ENCODE measurements at places on chromosomes 12 and 14. TPM values are rescaled to one million over a fixed set of nuclear protein-coding genes. Genes with fewer than 3 reads are reported as not detected.

The SIX1 gene
- 0.58 TPM for total RNA-seq

The TBX3 gene
- 9.8 TPM for total RNA-seq

The ARF6 gene
- 51.1 TPM for total RNA-seq

The AQP5 gene
- total RNA-seq: not detected

The LIN7A gene
- total RNA-seq: 9.3 TPM

The NELL2 gene
- total RNA-seq: 0.42 TPM

The FBLN5 gene
- 119 TPM for total RNA-seq

The CD163 gene
- total RNA-seq: 213 TPM

The DLK1 gene
- 0.33 TPM for total RNA-seq

The RNASE13 gene
- total RNA-seq: not detected

The OR6C70 gene
- total RNA-seq: not detected

The SLC25A47 gene
- not detected for total RNA-seq

The TRHDE gene
- total RNA-seq: 0.33 TPM

The SIX4 gene
- 4.2 TPM for total RNA-seq

The TGM1 gene
- total RNA-seq: 2.5 TPM
